T-helper 1 cell (primary cell): ENCODE measurements at places on chromosomes 6 and 20.

GRCh38 chr6:145600299-145600698, 135.0 kb downstream of the EPM2A start:
- no peak for DNase-seq

- peak; percentile 19 for DNase-seq
These were observed 412 bp downstream of the TRIB3 start for GRCh38 chr20:380763-381580.

DNA sequence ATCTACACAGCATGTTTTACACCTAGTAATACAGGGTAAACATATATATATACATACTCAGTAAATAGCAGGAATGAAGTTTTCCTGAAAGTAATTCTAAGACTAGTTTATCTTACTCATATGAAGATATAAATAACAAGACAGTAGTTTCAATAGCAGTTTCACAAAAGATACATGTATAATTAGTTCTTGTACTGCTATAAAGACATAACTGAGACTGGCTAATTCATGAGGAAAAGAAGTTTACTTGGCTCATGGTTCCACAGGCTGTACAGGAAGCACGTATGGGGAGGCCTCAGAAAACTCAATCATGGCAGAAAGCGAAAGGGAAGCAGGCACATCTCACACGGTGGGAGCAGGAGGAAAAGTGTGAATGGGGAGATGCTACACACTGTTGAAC, 16.9 kb downstream of the RARS2 start:
- no peak for DNase-seq

DNA sequence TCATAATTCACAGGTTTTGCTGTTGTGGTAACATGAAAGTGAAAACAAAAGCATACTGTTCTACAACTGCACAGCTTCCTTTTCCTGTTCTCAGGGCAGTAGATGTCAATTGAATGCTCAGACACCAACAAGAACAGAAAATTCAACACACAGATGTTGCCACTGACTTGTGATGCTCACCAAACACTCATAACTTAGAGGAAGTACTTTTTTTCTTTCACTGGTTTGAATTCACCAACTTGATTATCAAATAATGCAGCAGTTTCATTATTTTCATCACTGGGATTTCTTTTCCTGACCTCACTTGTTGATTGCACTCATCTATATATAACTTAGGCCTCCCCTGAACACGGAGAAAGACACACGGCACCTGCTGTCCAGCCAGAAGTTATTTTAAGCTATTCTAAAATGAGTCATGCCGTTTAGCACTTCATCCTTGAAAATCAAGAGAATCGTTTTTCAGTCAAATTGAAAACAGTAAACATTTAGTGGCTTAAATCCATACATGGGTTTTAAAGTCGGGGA, 949 bp downstream of the TXLNB start:
- DNase-seq, result peak; percentile 13

DNA sequence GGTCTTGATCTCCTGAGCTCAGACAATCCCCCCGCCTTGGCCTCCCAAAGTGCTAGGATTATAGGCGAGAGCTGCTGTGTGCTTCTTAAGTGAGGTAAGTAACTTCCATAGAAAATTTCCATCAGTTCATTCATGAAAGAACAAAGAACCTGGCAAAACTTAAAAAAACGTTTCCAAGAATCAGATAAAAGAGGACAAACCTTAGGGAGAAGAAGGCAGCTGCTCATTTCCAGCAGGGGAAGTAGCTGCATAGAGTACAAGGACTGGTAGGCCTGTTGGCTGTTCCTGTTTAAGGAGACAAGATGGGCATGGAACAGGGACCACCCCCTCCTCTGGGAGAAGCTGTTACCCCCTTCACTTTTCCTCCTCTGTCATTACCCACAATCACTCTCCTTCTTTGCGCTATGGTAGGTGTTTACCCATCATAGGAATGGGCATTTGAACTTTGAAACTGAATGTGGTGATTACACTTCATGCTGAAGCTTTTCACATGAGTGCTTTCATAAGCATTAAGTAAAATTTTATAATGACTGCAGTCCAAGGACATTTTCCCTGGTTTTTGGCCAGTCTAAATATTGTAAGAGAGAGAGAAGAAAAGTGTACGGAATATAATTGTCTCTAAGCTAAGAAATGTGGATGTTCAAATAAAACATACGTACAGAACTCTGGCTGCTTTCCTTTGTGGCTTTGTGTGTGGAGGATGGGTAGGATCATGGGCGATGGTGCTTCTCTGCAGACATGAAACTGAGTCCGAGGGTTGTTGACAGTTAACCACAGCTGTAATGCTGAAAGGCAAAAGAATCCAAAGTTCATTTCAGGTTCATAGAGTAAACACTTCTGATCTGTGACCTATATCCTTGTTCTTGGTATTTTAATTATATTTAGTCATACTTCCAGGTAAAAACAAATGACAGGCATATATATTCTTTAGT, 56.4 kb downstream of the CCN2 start:
- no peak for DNase-seq

DNA sequence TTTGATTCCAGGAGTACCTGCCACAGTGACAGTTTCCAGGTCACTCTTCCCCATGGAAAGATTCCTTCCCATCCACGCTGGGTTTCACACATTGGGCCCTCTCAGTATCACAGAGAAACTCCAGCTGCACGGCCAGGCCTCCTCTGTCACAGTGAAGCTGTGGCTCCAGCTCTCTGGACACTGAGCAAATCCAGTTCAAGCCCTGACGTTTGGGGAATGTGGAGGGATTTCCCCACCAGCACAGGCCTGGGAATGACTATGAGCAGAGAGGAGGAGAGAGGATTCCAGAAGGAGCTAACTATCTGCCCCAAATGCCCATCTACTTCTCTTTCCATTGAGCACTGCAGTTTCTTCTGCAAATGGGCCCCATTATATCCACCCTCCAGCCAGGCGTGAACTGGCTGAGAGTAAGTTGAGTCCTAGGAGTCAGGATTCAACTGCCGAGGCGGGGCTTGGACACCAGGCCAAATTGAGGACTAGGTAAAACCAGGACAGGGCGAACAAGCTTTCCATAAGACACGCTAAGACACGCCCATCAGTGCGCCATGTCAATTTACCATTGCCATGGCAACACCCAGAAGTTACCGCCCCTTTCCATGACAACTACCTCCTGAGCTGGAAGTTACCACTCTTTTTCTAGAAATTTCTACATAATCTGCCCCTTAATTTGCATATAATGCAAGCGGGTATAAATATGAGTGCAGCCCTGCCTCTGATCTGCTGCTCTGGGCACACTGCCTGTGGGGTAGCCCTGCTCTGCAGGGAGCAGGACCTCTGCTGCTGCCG, 9.2 kb upstream of the BNIP5 start:
- no peak for DNase-seq

DNA sequence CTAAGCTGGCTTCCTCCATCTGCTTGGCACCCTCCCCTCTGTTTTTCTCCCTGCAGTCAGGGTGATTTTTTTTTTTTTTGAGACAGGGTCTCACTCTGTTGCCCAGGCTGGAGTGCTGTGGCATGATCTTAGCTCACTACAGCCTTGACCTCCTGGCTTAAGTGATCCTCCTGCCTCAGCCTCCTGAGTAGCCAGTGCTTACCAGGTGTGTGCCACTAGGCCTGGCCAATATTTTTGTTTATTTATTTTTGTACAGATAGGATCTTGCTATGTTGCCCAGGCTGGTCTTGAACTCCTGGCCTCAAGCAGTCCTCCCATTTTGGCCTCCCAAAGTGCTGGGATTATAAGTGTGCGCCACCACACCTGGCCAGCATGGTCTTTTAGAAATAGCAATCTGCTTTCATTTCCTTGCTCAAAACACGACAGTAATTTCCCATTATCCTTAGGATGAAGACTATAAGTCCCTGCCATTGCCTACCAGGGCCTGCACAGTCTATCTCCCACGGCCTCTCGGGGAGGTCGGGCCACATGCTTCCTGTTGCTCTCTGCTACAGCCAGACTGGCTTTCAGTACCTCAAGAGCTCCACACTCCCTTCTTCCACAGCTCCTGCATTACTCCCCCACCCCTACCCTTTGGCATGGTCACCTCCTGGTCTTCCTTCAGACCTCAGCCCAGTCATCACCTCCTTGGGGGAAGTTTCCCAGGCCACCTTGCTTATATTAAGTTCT, 11.1 kb upstream of the CD164 start:
- DNase-seq, result no peak

DNA sequence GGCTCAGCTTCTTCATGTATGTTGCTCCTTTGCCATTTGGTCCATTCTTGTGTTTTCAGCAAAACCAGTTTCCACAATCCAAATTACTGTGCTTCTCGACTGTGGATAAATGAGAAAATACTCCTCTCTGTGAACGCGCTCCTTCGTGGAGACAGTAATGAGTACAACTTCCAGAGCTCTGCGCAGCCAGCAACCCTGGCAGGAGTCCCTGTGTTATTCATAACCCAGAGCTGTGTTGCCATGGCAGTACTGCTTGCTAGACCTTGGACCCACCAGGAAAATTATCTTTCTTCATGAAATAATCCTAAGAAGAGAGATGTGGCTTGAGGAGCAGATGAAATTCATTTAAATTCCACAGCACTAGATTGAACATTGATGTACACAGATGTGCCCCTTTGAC, 73.7 kb downstream of the SLC22A3 start:
- no peak for DNase-seq

- no peak for DNase-seq
These were observed 139.5 kb upstream of the MYLIP start for GRCh38 chr6:15989397-15989796.

DNA sequence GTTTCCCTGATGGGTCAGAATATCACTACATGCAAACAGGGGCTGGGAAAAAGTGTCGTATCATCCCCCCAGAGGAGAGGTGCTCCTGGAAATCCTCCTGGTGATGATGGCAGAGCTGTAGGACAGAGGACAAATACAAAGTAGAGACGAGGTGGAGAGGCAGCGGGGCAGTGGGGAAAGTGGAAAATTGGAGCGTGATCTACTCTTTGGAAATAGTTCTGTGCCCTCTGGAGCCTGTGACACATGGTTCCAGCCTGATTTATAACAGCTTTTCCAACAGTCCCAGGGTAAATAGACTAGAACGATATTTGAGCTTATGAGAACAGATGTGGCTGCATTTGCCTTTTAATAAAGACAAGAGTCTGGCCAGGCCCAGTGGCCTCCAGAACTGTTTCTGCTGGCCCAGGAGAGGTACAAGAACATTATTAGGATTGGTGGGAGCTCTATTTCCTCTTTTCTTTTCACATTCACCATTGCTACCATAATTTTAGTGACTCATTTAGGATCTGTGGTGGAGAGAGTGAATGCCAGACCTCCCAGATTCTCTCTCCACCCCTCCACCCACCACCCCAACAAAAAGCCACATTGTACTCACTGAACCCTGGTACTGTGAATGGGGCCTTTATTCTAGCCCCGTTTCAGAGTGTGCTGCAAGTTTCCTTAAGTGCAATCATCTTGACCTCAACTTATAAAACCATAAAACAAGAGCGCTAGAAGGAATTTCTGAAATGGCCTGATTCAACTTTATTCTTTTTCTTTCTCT, 78.3 kb downstream of the BTBD3 start:
- DNase-seq, result no peak

GRCh38 chr6:166106076-166106686, 61.5 kb downstream of the TBXT start:
- peak; percentile 30 for DNase-seq

DNA sequence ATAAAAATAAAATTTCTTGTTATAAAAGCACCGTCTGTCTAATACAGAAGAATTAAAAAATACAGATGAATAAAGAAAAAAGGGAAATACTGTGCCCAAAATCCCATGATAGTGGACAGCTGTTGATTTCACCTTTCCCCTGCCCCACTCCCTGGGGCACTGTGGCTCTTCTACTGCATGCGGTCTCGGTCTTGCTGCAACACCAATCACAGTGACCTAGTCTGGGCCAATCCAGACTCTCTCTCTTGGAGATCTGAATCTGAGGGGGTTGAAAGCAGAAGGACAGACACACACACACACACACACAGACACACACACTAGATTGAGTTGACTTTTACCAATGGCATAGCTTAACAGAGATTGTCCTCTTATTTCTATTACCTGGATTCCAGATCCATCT, 70.5 kb upstream of the FYN start:
- DNase-seq, result no peak

DNA sequence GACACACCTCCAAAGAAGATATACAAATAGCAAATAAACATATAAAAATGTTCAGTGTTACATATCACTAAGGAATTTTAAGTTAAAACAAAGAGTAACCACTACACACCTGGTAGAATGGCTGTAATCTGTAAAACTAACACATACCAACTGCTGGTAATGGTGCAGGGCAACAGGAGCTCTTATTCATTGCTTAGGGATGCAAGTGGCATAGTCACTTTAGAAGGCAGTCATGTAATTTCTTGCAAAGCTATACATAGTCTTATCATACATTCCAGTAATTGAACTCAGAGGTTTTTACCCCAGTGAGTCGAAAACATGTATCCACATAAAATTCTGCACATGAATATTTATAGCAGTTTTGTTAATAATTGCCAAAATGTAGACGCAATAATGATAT, 906.8 kb upstream of the CITED2 start:
- no peak for DNase-seq

DNA sequence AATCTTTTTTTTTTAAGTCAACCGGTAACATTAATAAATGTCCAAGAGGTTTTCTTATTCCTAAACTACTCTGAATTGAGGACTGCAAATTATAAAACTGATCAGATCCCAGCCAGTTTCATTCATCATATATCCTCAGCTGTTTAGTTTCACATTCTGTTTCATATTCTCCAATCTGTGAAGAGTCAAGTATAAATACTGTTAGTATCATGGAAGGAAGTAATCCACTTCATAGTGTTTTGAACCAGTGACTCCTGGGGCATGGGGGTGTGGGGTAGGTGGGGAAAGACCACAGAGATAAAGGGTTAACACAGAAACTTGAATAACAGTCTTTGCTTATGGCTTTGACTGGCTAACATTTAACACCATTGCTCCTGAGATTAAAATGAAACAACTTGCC, 69.9 kb downstream of the FYN start:
- DNase-seq, result no peak

DNA sequence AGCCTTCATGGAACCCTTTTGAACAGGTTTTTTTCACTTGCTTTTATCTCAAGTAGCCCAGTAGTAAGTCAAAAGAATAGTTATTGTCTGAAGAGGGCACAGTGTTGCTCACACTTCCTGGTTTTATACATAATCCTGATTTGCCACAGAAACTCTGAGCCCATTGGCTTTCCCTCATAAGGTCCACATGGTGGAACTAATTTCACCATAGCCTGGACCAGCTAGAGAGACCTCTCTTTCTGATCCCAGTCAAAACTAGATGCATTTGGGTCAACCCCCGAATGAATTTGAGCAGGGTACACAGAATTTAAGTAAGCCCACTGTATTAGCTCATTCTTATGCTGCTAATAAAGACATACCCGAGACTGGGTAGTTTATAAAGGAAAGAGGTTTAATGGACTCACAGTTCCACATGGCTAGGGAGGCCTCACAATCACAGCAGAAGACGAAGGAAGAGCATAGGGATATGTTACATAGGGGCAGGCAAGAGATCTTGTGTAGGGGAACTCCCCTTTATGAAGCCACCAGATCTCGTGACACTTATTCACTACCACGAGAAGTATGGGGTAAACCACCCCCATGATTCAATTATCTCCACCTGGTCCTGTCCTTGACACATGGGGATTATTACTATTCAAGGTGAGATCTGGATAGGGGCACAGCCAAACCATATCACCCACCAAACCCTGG, 6.2 kb downstream of the RWDD2A start:
- no peak for DNase-seq
